ENCODE measurements at places on chromosomes 1 and 21.

DNA sequence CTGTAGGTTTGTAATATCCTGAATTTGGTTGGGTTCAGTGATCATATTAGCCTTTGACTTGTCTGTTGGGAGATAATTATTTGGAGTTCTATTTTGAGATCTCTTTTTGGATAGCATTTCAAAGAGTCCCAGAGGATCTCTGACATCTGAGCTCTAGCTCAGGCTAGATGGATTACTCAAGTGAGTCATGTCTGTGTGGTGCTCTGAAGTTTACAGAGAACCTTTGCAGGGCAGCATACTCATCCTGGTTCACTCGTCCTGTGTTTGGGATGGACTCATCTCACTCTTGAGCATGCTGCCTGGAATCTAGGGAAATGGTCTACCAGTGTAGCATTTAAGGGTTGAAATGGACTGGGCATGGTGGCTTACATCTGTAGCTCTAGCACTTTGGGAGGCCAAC, 29.4 kb upstream of the BMP8A start:
- DNase-seq: no peak

GRCh38 chr1:65564493-65564892, 144.0 kb downstream of the LEPR start:
- no peak for DNase-seq

GRCh38 chr1:101298663-101299062, 61.8 kb downstream of the S1PR1 start:
- no peak for DNase-seq

GRCh38 chr1:216020743-216021345, 402.4 kb downstream of the USH2A start:
- peak; percentile 55 for DNase-seq

DNA sequence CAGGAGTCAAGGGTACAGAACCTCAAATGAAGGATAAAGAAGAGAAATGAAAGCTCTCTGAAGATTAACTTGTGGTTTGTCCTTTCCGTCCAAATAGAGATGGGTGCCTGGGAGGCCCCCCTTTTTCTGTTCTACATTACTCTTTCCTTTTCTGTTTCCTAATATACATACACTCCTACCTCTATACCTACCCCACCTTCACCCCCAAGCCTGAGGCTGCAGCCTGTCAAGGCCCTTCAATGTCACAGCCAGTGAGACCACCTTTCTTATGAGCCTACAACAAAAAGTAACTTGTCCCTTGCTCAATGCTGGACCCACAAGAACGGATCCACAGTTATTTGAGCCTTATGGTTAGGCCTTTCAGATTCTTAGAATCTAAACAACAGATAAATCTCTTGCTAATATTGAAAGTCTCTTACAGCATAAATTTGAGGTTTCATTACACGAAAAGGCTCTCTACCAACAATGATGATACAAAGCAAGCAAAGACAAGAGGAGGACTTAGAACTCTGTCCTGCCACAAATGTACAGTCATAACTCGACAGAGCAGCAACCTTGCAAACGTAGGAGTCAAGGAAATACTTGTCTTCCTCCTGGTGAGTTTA, 4.1 kb upstream of the TRAF3IP3 start:
- no peak for DNase-seq

- no peak for DNase-seq
These were observed 18.0 kb upstream of the RCSD1 start for GRCh38 chr1:167611983-167612382.

GRCh38 chr1:186829686-186830587, 1.2 kb downstream of the PLA2G4A start:
- no peak for DNase-seq

- DNase-seq: no peak
These were observed 2.6 kb downstream of the PUM1 start for GRCh38 chr1:31062867-31063380.

DNA sequence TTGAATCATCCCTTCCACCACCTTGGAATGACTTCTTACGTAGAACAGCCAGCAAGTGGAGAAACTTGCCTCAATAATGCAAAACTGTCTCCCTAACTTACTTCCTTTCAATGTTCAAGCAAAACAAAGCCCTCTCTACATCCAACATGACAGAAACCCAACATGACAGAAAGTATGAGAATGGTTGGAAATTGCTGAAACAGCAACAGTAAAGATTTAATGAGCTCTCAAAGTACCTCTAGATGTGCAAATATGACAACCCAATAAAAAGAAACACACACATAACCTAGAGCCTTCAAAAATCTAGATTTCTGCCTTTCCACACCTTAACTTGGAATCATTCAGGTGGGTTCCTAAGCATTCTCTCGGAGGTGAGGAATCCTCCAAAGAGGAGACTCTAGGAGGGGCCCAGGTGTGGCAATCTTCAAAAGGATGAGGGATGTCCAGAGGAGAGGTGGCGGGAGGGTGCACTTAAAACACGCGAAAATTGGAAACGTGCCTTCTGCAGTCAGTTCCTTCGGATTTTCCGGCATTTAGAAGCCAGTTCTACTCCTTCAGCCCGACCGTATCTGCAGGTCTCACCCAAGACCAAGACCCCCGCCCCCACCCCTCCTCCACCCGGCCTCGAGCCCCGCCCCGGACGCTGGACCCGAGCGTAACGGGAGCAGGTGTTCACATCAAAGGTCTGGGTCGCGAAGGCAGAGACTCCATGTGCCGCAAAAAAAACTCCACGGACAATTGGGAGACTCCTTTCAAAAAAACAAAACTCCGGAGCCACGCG, 996 bp upstream of the MGST3 start:
- DNase-seq: no peak

DNA sequence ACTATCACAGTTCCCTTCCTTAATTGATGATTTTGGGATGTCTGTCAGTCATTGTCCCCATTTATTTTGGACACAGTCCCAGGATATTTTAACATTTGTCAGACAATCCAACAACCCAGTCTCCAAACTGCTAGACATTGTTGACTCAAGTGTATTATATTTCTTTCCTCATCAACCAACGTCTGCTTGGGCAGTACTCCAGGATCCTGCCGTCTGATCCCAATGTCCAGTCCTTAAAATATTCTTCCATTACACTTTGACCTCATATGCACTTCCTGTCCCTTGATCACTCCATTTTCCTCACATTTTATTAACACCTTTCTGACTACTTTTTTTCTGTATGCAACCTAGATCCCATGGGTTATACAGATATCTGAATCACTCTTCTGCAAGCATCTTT, 39.8 kb upstream of the KIAA0040 start:
- no peak for DNase-seq

DNA sequence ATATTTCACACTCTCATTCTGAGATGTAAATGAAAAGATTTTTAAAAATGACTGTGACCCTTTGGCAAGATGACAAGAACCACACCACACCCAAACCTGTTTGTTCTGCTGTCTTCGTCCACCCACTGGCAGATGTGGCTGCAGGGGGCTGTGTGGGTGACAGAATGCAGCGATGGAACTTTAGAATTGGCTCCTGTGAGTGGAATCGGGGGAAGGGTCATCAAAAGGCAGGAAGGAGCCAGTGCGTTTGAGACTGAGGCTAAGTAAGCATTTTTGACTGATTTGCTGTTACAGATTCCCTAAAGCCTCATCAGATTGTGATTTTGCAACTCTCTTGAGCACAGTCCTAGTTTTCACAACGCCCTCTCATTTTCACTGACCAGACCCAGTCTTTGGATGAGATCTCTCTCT, 111.2 kb upstream of the ADGRL2 start:
- DNase-seq: no peak

GRCh38 chr1:56355918-56356317, 223.4 kb downstream of the PLPP3 start:
- no peak for DNase-seq

DNA sequence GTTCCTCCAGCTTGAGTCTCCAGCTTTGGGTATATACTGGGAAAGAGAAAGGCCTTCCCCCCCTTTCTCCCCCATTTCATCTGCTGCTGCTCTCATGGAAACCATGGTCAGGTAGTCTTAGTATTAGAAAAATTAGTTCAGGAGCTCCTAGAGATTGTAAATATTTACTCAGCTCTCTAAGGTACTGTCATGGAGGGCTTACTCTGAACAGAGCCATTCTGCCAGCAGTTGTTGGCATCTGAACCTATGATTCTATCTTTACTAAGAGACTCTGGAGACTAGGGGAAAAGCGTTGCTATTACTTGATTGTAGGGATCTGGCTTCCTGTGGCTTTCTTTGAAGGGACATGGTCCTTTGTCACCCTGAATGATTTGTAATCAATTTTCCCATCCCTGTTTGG, 6.1 kb downstream of the INTS3 start:
- peak; percentile 18 for DNase-seq

DNA sequence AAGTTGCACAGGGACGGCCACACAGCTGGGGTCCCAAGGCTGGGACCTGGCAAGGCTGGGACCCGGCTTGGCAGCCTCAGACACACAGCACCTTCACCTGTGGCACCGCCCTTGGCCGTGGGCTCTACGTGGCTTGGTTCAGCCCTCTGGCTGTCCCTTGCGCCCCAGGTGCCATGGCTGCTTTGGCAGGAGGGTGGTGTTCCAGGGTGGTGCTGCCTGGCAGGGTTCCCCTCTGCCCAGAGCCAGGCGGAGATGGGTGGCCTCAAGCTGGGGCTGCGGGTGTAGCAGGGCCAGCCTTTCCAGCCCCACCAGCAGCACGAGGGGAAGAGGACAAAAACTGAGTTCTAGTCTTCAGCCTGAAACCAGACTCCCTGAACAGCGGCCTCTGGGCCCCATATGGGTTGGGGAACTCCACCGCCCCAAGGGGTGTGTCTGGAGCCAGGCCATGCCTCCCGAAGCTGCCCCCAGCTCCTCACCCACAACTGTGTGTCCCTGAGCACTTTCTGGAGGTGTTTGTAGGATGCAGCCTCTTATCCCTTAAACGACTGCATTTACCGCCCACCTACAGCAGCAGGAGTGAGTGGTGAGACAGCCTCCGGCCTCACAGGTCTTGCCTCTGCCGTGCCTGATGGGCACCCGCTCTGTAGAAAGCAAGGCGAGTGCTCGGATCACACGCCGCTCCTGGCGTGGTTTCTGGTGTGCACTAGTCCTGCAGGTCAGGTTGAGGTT, 92.3 kb downstream of the PDE9A start:
- DNase-seq: no peak

DNA sequence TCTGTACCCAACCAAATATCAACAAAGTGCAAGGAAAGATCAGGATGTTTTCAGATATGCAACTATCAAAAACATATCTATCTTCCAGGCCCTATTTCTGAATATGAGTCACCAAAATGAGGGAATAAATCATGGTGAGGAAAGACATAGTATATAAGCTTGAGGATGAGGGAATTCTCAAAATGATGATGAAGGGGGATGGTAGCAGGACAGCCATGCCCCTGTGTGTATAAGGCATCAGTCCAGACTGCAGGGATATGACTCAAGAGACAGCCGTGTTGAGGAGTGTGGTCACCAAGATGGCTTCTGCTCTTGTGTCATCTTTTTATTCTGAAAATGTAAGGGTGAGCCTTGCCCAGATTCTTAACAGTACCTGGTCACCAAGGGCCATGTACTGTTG, 4.4 kb upstream of the WDR64 start:
- DNase-seq: peak; percentile 59

GRCh38 chr1:50497007-50497406, 73.8 kb upstream of the DMRTA2 start:
- DNase-seq: no peak

- DNase-seq: no peak
These were observed 758.0 kb upstream of the B3GALT2 start for GRCh38 chr1:193944454-193944853.

DNA sequence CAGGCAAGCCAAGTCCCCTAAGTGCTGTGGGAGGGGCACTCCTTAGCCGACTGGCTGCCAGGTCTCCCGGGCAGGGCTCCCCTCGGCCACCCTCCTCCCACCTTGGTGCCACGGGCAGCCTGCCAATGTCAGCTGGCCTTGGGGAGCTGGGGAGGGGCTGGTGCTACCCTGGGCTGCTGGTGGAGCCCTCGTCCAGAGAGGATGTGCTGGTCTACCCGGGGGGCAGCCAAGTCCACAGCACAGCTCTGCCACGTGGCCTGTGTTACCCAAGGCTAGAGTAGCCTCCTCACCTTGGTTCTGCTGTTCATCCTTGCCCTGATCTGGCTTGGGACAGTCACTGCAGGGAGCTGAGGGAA, 42.9 kb downstream of the CRYAA start:
- DNase-seq: no peak

GRCh38 chr1:167706931-167707877, 14.6 kb upstream of the MPZL1 start:
- DNase-seq: no peak

DNA sequence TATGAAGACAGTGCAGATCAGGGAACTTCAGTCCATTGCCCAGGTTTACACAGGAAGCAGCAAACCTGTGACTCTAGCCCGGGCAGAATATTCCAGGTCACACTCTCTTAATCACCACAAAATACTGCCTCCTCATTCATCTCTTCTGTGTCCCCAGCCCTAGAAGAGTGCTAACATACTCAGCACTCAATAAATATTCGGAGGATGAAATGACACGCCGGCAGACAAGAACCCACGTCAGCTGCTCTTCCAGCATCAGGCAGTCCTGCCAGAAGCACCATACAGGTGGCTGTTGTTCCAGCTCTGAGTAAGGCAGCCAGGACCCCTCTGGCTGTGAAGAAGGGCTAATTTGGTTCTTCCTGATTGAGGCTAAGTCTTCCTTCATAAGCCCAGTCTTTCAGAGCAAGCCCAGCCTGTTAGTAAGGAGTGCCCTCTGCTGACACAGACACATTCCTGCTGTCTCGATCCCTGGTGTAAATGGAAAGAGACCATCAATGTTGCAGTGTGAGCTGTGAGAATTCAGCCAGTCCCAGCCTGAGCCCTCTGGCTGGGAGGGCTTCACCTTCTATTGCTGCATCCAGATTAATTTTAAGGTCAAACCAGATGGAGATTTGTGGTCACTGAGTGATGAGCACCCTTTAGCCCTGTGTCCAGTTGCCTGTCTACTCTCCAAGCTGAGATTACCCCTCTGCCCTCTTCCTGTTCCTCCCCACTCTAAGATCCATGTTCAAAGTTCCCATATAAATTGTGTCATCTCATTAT, 45.0 kb upstream of the KIRREL1 start:
- peak; percentile 24 for DNase-seq

DNA sequence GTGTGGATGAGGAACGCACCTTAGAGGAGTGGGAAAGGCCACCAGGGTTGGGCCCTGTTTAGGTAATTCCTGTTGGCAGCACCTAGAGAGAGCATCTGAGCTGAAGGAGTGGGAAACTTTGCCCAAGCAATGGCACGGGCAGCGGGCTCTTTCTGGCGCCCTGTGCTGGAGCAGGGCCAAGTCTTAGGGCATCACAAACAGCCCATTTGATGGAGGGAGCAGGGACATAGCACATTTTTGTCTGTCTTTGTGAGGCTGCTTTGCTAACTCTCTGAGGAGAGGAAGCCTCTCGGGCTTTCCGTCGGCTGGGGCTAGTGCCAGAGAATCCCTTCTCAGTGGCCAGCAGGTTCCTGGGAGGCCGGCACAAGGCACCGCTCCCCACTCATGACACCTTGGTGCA, 22.5 kb upstream of the CNTN2 start:
- no peak for DNase-seq

DNA sequence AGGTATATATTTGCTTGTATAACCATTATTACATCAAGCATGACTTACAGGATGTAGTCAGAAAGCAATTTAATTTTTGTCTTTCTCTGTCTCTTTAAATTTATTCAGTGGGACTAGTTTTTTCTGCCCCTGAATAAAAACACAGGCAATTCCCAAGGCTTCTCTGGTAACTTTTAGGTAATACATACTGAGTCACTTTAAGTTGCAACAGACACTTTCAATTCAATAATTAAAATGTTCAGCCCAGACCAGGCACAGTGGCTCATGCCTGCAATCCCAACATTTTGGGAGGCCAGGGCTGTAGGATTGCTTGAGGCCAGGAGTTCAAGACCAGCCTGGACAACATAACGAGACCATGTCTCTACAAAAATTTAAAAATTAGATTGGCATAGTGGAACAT, 12.3 kb downstream of the SLC44A3 start:
- no peak for DNase-seq
